Femur (tissue), 1 donor: ENCODE measurements at places on chromosomes 2 and 18.

DNA sequence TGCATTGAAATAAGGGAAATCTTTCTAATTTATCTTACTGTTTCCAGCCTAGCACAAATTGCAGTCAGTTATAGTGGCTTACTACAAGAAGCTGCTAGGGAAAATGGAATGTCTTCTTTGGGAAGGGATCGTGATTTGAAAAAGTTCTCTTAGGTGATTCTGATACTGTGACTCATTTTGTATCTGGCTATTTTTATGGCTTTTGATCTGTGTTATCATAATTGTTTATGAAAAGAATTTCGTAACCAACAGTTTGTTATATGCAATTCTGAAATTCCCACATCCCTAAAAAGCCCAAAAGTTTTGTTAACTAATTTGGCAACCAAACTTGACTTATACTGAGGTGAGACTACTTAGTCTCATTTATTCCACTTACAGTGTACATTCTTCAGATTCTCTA lies 12.4 kb downstream of the PTPN4 start:
- no peak for DNase-seq

DNA sequence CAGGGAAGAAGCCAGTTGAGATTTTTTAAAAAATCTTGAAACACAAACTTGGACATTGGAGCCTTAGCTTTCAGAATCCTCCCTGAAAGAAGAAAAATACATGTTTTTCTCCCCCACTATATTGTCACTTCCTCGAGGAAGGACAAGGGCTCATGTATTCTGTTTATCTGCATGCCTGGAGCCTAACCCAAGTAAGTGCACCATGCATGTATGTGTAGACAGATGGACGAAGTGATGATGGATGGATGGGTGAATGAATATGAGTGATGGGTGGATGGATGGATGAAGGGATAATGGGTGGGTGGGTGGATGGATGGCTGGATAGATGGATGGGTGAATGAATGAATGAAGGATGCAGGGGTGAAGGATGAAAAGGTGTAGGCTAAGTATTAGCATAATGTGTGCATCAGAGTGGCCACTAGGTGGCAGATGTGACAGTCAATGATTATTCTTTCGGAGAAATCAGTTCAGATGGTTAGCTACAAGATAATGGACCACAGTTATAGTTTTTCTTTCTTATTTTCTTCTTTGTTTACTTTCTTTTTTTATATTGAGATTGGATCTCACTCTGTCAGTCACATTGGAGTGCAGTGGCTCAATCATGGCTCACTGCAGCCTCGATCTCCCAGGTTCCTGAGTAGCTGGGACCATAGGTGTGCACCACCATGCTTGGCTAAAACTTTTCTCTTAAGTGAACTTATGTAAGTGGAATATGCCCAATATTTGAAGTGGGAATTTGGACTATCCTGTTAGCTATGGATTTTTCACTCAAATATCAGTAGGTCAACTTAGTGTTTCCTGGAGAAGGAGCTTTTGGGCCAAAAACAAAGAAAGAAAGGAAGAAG lies 18.5 kb upstream of the CCDC93 start:
- peak; percentile 27 for DNase-seq

GRCh38 chr2:85867556-85868292 lies 21.1 kb downstream of the ST3GAL5 start:
- no peak for DNase-seq

GRCh38 chr2:176461809-176462670 lies 192.8 kb downstream of the MTX2 start:
- no peak for DNase-seq
